Activated CD4-positive, alpha-beta T cell treated with anti-CD3 and anti-CD28 coated beads, Interleukin-2, amount 10 ng/mL, durations not matched to agents 7 days and 5 days (primary cell): ENCODE measurements at places on chromosomes 2 and 18. TPM values are rescaled to one million over a fixed set of nuclear protein-coding genes. Genes with fewer than 3 reads are reported as not detected.

DNA sequence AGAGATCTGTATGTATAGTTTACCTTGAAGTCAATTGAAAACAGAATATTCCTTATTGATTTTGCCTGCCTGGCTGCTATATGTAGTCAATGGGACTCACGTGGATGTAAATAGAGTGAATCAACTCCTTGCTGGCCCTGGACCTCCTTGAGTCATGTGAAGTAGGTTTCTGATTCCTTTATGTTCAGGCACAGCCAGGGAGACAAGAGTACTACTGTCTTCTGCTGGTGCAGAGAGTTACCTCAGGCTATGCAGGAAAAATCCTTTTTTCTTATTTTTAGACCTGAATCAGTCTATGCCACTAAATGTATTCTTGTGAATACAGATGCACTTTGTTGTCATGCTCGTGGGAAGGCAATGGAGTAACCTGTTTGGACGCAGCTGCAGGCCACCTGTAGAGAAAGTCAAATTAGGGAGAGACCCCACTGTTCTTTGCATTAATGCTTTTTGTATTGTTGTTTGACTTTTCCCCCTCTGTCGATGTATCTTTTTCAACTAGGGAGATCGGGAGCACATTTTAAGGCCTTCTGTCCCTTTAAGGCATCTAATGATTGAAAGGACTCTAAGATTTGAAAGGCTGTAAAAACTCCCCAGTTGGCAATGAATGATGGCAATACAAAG lies 473.9 kb downstream of the ARHGAP15 start:
- no peak overlapping the region for H3K27ac ChIP-seq
- no peak overlapping the region for H3K4me3 ChIP-seq
- H3K36me3 ChIP-seq: peaks cover 30% of the 10 kb centered on the region
- H3K4me1 ChIP-seq: peaks cover 8% of the 10 kb centered on the region
- no peaks in the 10 kb centered on the region for H3K27me3 ChIP-seq

SRD5A2 gene
- total RNA-seq: not detected

GRCh38 chr18:43949291-43949690 lies 672.0 kb upstream of the SYT4 start:
- no peaks in the 10 kb centered on the region for H3K36me3 ChIP-seq
- H3K27ac ChIP-seq: no peak overlapping the region
- no peaks in the 10 kb centered on the region for H3K4me1 ChIP-seq
- H3K4me3 ChIP-seq: no peak overlapping the region

DES gene
- not detected for total RNA-seq

TPO gene
- not detected for total RNA-seq

GRCh38 chr18:48326901-48327675 lies 82.1 kb downstream of the ZBTB7C start:
- H3K36me3 ChIP-seq: no peaks in the 10 kb centered on the region
- peaks cover 7% of the 10 kb centered on the region for H3K27me3 ChIP-seq
- H3K4me3 ChIP-seq: no peak overlapping the region
- no peak overlapping the region for H3K27ac ChIP-seq
- DNase-seq: no peak
